ENCODE measurements at places on chromosomes 16 and 17.

DNA sequence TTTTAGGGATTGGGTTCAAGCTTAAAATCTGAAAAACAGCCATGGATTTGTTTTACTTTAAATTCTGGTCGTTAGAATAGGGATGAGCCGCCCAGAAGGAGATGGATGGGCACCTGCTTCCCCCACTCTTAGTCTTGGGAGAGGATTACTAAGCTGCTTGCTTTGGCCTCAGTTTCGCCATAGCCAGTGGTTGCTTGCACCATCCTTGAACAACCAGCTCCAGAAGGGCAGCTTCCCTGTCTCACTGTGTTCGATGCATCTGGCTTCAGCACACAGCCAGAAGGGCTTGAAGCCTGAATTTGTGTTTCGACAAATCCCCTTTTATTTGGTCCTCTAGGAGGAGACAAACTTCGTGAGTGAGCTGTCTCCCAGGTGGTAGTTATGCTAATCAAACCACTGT, 7.1 kb downstream of the CYB5D2 start:
- no peak for DNase-seq

GRCh38 chr16:22632606-22633005, 121.9 kb downstream of the NPIPB5 start:
- no peak for DNase-seq

- no peak for DNase-seq
These were observed 516.6 kb upstream of the C16orf82 start for GRCh38 chr16:26550111-26550610.

DNA sequence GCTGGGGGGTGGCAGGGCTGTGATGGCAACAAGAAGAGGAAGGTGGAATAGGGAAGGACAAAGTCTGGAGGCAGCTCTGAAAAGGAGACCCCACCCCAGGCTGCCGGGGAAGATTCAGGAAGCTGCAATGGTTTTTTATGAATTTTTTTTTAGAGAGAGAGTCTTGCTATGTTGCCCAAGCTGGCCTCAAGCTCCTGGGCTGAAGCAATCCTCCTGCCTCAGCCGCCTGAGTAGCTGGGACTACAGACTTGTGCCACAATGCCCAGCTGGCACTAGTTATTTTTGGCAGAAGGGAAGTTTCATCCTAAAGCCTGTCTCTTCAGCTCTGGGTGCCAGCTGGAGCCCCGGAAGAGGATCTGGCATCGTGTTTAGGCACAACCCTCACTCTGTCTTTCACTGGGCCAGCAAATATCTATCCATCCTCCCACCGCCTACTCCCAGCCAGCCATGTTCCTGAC, 1.3 kb upstream of the CES3 start:
- DNase-seq = no peak

GRCh38 chr17:21375162-21375560, 996 bp upstream of the KCNJ12 start:
- DNase-seq = no peak

DNA sequence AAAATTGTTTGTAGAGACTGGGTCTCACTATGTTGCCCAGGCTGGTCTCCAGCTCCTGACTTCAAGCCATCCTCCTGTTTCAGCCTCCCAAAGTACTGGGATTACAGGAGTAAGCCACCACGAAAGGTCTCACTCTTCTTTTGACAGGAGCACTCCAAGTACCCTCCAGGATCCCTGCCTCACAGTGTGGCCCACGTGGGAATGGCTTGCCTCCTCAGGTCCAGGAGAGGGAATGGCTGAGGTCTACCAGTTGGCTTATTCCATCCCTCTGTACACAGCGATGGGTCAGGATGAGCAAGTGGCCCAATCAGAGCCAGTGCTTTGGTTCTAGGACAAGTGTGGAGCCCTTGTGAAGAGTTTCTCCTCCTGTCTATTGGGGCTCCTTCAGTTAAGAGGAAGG, 73.7 kb upstream of the ZNF423 start:
- no peak for DNase-seq

GRCh38 chr16:57289391-57290257, 5.2 kb upstream of the PLLP start:
- no peak for DNase-seq

GRCh38 chr16:24671455-24671954, 57.9 kb upstream of the TNRC6A start:
- no peak for DNase-seq

All from stimulated activated CD8-positive, alpha-beta memory T cell treated with anti-CD3 and anti-CD28 coated beads, Interleukin-15, amount 100 ng/mL, for 4 hours (primary cell).